ENCODE measurements at places on chromosomes 13 and 19.
A peak's percentile ranks its signal among the peaks of the same experiment; 100 is the strongest.

GRCh38 chr19:18173572-18174288, at the start of gene IFI30:
Gene IFI30, plus strand, starts transcription at chr19:18173813. Its CDS starts 29 bp downstream, at chr19:18173842.
- peak; percentile 85 for DNase-seq

DNA sequence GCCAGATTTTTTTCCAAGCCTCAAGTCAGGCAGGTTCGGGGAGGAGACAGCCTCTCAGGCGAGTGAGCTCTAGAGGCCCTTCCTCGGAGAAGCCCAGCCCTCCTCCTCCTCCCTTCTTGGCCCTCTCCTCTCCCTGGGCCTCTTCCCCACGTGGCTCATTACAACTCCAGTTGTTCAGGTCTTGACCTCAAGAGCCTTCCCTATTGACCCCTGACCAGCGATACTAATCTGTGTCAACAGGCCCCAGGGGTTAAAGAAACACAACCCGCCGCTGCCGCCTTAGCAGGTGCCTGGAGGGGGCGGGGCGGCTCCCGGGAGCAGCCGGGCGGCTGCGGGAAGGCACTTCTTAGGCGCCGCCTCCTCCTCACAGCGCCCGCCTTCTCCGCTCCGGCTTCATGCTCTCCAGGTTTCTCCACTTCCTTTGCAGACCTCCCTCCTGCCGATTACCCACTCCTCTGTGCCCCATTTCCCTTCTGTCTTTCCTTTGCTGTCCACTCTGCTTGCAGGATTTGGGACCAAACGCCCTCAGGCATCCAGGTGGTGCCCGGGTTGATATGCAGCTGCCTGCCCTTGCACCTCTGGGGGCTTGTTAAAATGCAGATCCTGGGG, 51.0 kb downstream of the LYL1 start:
- peak; percentile 21 for DNase-seq

GRCh38 chr19:31938675-31939074, 406.7 kb upstream of the ZNF507 start:
- peak; percentile 62 for DNase-seq

DNA sequence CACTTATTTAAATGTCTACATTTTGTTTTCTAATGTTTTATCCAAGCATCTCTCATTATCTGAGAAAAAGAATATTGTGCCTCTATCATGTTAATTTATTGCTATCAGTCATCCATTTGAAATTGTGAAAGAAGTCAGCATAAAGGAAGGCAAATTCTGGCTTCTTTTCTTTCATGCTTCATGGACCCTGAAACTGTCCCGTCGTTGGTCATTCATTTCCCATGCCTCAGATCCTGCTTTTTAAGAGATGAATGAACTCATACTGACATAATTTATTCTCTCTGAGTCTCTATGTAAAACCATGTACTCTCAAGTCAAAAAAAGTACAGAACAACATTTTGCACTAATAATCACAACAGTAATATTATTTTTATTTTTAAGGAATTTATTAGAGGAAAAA, 2512.0 kb downstream of the PCDH9 start:
- DNase-seq: no peak

DNA sequence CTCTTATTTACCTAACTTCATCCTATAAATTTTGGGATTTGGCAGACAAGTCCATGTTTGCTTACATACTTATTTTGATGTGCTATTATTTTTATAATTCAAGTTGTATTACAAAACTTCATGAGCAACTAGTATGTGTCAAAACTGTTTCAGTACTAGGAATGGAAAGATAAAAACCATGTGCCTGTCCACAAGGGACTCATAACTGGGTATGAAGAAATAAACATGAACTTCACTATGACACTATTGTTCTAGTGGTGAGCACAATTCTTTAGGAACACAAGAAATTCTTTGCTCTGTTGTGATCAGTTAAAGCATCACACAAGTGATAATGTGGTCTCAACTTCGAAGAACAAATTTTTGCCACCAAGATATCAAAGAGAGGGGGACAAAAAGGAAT, 97.5 kb upstream of the FBXL3 start:
- DNase-seq: no peak

DNA sequence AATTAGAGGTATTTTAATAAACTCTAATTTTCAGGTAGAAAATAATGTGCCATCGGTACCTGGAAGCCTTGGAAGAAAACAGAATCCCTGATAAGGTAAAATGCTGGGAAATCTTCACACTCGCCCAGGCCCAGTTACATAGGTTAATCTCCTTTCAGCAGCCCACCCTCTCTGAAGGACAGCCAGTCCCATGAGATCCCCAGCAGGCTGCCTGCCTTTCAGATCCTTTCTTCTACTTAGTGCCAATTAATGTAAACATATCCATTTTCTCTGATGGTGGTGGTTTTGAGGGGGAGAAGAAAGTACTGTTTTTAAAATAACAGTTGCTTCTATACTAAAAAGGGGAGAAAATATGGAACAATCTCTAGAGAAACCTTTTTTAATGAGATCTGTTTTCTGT, 12.2 kb downstream of the SMAD9 start:
- no peak for DNase-seq

DNA sequence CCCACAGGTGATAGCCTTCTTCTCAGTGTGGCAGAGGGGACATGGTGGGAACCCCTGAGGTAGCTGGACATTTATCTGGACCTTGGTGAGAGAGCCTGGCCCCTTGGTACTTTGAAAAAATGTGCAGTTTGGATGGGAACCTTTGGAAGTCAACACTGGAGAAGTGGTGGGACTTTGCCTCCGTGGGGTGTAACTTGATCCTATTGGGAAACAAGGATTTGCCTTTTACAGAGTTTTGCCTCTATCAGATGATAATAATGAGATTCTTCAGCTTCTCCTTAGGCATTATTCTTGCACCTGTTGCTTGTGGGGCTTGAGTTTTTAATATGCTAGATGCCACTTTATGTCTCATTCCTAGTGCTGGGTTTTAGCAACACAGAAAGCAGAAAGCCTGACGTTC, 99.0 kb downstream of the ERCC5 start:
- DNase-seq: no peak

DNA sequence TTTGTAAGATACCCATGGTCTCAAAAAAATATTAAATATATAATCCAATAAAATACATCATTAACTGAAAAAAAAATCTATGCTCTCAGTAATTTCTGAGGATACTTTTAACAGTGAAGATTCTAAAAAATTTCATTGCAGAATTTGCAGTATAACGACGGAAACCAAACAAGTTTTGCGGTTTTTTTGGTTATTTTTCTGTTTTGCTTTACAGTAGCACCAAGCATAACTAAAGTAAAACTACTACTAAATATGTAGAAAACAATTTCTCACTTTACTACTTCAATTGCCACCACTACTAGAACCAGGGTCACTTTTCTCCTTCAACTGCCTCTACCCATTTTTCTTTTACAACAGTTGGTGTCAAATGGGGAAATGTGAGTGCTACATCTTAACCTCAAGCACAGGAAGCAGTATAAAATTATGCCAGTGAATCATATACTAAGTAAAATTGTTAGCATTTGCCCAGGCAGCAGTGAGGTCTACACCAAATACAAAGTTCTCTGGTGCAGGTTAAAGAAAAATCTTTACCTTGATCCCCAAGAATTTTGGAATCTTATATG, 24.1 kb downstream of the MICU2 start:
- DNase-seq: peak; percentile 8

- no peak for DNase-seq
Observed at GRCh38 chr19:13029893-13030292, 34.6 kb downstream of the NFIX start.

GRCh38 chr19:36572593-36573019, 486 bp downstream of the ZNF529 start:
- DNase-seq: no peak

- no peak for DNase-seq
Observed at GRCh38 chr13:91361755-91362271, 14.3 kb downstream of the MIR17HG start.

GRCh38 chr19:13057147-13057572, 45.5 kb downstream of the LYL1 start:
- no peak for DNase-seq

GRCh38 chr13:91557328-91558090, 159.1 kb downstream of the GPC5 start:
- no peak for DNase-seq

GRCh38 chr13:99046851-99047250, 69.0 kb upstream of the DOCK9 start:
- DNase-seq: no peak

GRCh38 chr13:82687884-82688283, 1194.4 kb downstream of the SLITRK1 start:
- DNase-seq: no peak

DNA sequence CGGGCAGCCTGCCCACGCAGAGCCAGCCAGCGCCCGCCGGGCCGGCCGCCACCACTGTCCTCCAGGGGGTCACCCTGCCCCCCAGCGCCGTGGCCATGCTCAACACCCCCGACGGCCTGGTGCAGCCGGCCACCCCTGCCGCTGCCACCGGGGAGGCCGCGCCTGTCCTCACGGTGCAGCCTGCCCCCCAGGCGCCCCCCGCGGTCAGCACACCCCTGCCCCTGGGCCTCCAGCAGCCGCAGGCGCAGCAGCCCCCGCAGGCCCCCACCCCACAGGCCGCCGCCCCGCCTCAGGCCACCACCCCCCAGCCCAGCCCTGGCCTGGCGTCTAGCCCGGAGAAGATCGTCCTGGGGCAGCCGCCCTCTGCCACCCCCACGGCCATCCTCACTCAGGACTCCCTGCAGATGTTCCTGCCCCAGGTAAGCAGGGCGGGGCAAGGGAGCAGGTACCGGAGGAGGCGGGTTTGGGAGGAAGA, 32.3 kb upstream of the EHD2 start:
- no peak for DNase-seq

GRCh38 chr13:33146843-33147611, 130.8 kb downstream of the KL start:
- DNase-seq: no peak

GRCh38 chr13:113307491-113307890, 10.5 kb downstream of the LAMP1 start:
- no peak for DNase-seq

DNA sequence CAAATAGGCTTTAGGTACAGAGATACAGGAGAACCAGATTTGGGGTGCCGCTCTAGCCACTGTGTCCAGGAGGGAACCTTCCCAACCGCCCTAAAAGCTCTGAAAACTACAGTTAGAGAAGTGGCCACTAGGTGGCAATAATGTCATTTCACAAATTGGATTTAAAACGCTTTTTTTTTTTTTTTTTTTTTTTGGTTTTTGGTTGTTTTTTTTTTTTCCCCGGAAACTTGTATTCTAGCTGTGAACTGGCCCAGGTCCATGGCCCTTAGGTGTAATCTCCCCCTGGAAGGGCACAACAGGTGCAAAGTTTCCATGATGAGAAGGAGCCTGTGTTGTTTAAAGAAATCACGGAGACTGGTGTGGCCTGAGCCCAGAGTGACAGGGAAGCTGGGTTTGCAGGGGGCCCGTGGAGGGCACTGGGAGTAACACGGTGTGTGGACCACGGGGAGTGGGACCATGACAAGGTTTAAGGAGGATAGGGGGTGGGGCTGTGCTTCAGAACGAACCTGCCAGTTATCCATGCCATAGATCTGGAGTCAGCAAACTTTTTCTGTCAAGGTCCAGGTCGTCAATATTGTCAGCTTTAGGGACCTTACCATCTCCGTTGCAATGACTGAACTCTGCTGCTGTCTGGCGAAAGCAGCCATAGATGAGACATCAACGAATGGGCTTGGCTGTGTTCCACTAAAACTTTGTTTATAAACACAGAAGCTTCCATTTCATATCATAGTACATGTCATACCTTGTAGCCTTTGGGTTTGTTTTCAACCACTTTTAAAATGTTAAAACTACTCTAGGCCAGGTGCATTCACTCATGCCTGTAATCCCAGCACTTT, 10.1 kb downstream of the OR1I1 start:
- DNase-seq: peak; percentile 84

DNA sequence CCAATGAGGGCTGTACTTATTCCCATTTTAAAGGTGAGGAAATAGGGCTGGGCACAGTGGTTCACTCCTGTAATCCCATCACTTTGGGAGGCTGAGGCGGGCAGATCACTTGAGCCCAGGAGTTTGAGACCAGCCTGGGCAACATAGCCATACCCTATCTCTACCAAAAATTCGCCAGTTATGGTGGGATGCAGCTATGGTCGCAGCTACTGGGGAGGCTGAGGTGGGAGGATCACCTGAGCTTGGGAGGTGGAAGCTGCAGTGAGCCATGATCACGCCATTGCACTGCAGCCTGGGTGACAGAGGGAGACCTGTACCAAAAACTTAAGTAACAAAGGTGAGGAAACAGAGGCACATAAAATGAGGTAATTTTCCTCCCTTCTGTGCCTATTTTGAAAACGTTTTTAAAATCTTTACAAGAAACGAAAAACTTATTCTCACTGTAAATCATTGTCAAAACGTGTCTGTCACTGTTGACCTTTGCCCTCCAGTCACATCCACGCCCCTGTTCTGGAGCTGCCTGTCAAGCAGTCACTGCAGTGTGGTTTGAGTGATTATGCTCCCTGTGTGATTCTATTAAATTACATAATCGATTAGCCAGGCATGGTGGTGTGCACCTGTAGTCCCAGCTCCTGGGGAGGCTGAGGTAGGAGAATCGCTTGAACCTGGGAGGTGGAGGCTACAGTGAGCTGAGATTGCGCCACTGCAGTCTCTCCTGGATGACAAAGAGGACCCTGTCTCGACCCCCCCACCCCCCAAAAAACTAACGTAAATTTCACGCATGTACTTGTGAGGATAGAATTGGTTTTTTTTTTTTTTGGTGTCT, 12.5 kb downstream of the NOP53 start:
- DNase-seq: no peak

DNA sequence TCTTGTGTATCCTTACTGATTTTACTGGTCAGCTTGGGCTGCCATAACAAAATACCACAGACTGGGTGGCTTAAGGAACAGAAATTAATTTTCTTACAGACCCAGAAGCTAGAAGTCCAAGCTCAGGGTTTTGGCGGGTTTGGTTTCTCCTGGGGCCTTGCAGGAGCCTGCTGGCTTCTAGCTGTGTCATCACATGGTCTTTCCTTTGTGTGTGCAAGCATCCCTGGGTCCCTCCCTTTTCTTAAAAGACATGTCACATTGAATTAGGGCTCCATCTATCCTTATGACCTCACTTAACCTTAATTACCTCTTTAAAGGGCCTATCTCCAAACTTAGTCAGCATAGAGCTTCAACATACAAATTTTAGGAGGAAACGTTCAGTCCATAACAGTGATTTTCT, 23.4 kb downstream of the UBAC2 start:
- DNase-seq: no peak

DNA sequence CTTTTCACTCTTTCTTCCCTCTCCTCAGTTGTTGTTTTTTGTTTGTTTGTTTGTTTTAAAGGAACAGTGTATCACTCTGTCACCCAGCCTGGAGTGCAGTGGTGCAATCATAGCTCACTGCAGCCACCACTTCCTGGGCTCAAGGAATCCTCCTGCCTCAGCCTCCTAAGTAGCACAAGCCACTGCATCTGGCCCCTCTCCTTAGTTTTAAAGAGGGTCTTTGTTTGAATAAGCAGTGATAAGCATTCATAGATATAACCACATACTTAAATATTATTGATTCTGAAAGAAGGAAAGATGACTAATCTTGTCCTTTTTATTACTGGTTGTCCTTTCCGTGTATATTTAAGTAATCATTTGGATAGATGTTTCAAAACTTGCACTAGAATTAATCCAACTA, 26.7 kb downstream of the ERCC5 start:
- no peak for DNase-seq

GRCh38 chr13:33334831-33335230, 49.3 kb upstream of the STARD13 start:
- no peak for DNase-seq
